ENCODE measurements at places on chromosomes 5 and 9.
A peak's percentile ranks its signal among the peaks of the same experiment; 100 is the strongest.

DNA sequence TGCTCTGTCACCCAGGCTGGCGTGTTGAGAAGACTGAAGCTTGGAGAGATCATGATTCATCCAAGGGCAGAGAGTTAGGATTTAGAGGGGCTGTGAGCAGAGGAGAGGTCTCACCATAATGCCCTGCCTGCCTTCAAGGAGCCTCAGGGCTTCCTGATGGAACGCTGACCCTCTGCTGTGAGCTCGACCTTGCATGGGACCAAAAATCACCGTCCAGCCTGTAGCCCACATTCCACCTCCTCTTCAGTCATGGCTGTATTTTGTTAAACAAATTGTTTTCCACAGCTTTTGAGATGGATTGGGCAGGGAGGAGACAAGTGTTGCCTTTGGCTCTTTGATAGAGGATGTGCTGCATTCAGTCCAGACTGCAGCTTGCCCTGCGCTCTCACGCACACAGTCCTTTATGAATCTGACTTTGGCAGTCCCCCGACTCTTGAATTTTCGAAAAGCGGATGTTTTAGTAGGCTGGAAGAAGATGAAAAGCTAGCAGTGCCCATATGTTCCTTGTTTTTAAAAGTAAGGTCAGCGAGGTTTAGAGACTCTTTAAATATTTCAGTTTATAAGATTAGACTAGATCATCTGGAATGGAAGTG is 79.5 kb downstream of the MVB12B start:
- H3K27ac ChIP-seq: no peak overlapping the region
- DNase-seq: no peak
- peaks cover 12% of the 10 kb centered on the region for H3K4me1 ChIP-seq

GRCh38 chr5:16931334-16932110 is 4.6 kb downstream of the MYO10 start:
- DNase-seq: no peak
- H3K27ac ChIP-seq: no peak overlapping the region
- peaks cover 51% of the 10 kb centered on the region for H3K27me3 ChIP-seq

GRCh38 chr5:9540791-9541190 is 5.1 kb downstream of the SEMA5A start:
- H3K27me3 ChIP-seq: peaks cover 18% of the 10 kb centered on the region
- no peak overlapping the region for H3K4me3 ChIP-seq
- no peak for DNase-seq
- H3K36me3 ChIP-seq: no peaks in the 10 kb centered on the region
- H3K27ac ChIP-seq: no peak overlapping the region

- DNase-seq: no peak
- H3K4me3 ChIP-seq: no peak overlapping the region
- no peak overlapping the region for H3K27ac ChIP-seq
- peaks cover 45% of the 10 kb centered on the region for H3K27me3 ChIP-seq
Measured at GRCh38 chr9:90640361-90640760, 2.3 kb downstream of the DIRAS2 start.

DNA sequence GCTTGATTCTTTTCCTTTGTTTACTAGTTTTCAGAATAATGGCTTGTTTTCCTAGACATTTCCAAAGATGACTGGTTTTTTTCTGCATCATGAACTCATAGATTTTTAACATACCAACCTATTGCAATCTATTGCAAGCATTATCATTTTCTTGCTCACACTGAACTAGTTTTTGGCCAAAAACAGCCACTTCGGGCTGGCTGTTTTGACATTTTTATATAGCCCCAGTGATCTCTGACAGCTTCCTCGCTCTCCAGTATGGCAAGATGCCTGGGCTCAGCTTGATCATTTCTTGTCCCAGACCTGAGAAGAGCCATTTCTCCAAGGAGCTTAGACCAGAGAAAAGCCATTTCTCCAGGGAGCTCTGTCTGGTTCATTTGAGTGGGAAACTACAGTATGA is 94.3 kb upstream of the MAMDC2 start:
- no peaks in the 10 kb centered on the region for H3K36me3 ChIP-seq
- no peak overlapping the region for H3K4me3 ChIP-seq
- peaks cover 21% of the 10 kb centered on the region for H3K27me3 ChIP-seq
- DNase-seq: no peak
- H3K27ac ChIP-seq: no peak overlapping the region
- H3K4me1 ChIP-seq: no peaks in the 10 kb centered on the region

- no peaks in the 10 kb centered on the region for H3K27me3 ChIP-seq
- no peak overlapping the region for H3K4me3 ChIP-seq
- no peaks in the 10 kb centered on the region for H3K4me1 ChIP-seq
- H3K36me3 ChIP-seq: peaks cover 26% of the 10 kb centered on the region
- H3K27ac ChIP-seq: no peak overlapping the region
Measured at GRCh38 chr9:89364666-89365531, 46.6 kb downstream of the SECISBP2 start.

GRCh38 chr9:110971234-110971633 is 67.0 kb downstream of the LPAR1 start:
- H3K4me3 ChIP-seq: no peak overlapping the region
- H3K27me3 ChIP-seq: no peaks in the 10 kb centered on the region
- no peak overlapping the region for H3K27ac ChIP-seq

- H3K27ac ChIP-seq: no peak overlapping the region
- no peaks in the 10 kb centered on the region for H3K36me3 ChIP-seq
- H3K27me3 ChIP-seq: peaks cover 44% of the 10 kb centered on the region
Measured at GRCh38 chr5:179342577-179342976, 2.7 kb downstream of the ADAMTS2 start.

- DNase-seq: no peak
- H3K36me3 ChIP-seq: no peaks in the 10 kb centered on the region
- H3K27me3 ChIP-seq: peaks cover 29% of the 10 kb centered on the region
- H3K27ac ChIP-seq: no peak overlapping the region
- no peak overlapping the region for H3K4me3 ChIP-seq
Measured at GRCh38 chr9:97768746-97769145, 71.6 kb upstream of the XPA start.

DNA sequence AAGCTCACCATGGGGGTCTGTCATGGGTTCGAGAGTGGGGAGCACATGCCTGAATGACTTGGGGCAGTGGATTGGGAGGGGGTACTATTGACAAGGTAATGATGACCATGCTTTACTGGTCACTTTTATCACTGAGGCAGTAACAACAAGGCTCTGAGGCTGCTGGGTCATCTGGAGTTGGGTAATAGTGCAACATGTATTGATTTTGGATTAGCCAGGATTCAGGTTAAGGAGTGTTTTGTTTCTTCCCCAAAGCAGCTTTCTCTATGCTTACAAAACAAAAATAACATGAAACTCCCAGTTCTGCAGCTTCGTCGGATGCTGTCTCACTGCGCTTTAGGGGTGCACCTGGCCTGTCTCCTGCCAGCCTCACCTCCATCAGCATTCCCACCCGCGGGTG is 155.3 kb downstream of the GADD45G start:
- no peaks in the 10 kb centered on the region for H3K27me3 ChIP-seq
- peaks cover 6% of the 10 kb centered on the region for H3K4me1 ChIP-seq
- H3K27ac ChIP-seq: no peak overlapping the region
- DNase-seq: no peak

DNA sequence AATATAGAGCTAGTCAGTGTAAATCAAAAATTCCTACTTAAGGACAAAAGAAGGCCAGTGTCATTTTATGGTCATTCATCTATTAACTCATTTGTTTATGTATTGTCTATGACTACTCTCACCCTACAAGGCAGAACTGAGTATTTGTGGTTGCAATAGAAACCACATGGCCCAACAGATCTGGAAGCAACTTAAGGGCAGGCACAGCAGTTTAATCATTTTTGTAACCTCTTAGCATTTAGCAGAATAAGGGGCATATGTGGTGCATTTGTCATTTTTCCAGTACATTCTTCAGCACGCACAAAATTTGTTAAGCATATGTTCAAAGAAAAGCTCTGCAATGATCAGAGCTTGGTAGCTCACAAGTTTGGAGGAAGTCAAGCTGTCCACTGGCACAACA is 1.1 kb downstream of the FKBP15 start:
- H3K4me3 ChIP-seq: peak overlapping the region; percentile 96
- H3K36me3 ChIP-seq: peaks cover 18% of the 10 kb centered on the region
- H3K4me1 ChIP-seq: peaks cover 52% of the 10 kb centered on the region
- no peaks in the 10 kb centered on the region for H3K27me3 ChIP-seq
- no peak for DNase-seq

GRCh38 chr5:159163027-159163700 is 46.2 kb downstream of the RNF145 start:
- H3K27me3 ChIP-seq: no peaks in the 10 kb centered on the region
- H3K4me1 ChIP-seq: peaks cover 10% of the 10 kb centered on the region
- no peak for DNase-seq
- peak overlapping the region; percentile 4 for H3K27ac ChIP-seq
- H3K36me3 ChIP-seq: peaks cover 73% of the 10 kb centered on the region

DNA sequence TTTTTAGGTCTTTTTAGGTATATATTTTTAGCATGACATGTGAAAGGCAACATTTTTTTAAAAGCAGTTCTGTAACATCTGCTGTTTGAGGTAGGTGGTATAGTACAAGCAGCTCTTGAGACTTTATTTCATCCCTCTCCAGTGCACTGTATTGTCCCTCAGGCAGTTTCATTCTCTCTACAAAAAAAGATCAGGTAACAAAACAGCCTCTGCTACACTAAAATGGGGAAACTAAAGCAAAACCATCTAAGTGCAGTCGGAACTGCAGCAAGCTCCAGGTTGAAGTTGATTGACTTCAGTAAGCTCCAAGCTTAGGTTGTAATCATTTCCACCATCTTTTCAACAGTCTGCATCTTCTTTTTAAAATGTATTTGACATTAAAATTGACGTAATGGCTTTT is 195.6 kb downstream of the DEPDC1B start:
- H3K27me3 ChIP-seq: no peaks in the 10 kb centered on the region
- H3K4me1 ChIP-seq: peaks cover 23% of the 10 kb centered on the region
- DNase-seq: no peak
- H3K4me3 ChIP-seq: no peak overlapping the region
- H3K27ac ChIP-seq: no peak overlapping the region

- no peaks in the 10 kb centered on the region for H3K4me1 ChIP-seq
- H3K27ac ChIP-seq: no peak overlapping the region
- H3K27me3 ChIP-seq: peaks cover 3% of the 10 kb centered on the region
- H3K36me3 ChIP-seq: no peaks in the 10 kb centered on the region
- no peak overlapping the region for H3K4me3 ChIP-seq
Measured at GRCh38 chr9:81537964-81538363, 151.4 kb downstream of the TLE1 start.

GRCh38 chr5:131533836-131534235 is 101.2 kb downstream of the RAPGEF6 start:
- H3K36me3 ChIP-seq: peaks cover 20% of the 10 kb centered on the region
- H3K27me3 ChIP-seq: no peaks in the 10 kb centered on the region
- no peak overlapping the region for H3K4me3 ChIP-seq
- peaks cover 36% of the 10 kb centered on the region for H3K4me1 ChIP-seq

DNA sequence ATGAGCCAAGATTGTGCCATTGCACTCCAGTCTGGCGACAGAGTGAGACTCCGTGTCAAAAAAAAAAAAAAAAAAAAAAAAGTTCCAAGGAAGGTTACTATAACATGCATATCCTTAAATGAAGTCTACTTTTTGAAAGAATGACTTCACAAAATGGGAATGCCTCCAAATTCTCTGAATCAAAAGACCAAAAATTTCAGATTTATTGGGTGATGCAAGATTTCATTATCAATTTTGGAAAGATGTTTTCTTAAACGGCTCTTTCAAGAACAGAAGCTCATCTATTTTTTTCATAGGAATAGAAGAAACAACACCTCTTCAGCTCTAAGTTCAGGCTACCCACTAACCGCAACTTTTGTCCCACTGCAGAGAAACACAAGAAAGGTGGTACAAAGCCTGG is 69.9 kb downstream of the AUH start:
- peaks cover 56% of the 10 kb centered on the region for H3K36me3 ChIP-seq
- no peaks in the 10 kb centered on the region for H3K27me3 ChIP-seq
- no peak for DNase-seq
- H3K27ac ChIP-seq: no peak overlapping the region

DNA sequence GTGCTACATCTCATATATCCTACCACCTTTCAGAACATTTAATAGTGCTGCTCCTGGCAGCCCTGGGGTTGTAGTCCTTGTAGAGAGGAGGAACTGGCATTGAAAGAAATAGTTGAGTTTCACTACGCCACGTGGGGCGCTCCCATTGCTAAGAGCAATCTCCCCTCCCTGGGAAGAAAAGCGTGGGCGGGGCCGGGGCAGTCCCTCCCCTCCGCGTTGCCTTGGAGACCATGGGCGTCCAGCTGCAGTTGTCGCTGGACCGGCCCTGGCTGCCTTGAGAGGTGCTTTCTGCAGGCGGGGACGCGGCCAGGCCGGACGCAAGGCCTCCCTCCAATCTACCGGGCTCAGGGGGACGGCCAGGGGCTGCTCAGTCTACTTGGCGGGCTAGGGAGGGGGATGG is 368 bp upstream of the CCDC180 start:
- no peak overlapping the region for H3K4me3 ChIP-seq
- no peak overlapping the region for H3K27ac ChIP-seq
- peaks cover 11% of the 10 kb centered on the region for H3K27me3 ChIP-seq
- peaks cover 5% of the 10 kb centered on the region for H3K36me3 ChIP-seq
- no peaks in the 10 kb centered on the region for H3K4me1 ChIP-seq

DNA sequence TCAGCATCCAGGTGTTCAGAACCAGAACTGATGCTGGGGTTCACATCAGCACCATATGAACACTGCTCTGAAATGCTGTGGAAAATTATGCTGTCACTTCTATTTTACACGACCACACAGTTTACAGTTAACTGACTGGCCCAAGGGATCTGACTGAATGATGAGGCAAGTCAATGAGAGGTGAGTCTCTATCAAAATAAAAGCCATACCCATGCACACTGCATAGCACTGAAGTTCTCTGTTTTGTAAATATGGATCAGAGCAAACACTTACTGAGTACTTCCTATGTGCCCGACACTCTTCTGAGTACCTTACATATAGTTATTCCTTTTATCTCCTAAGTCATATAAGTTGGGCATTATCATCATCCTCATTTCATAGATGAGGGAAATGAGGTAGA is 122.8 kb downstream of the TARS1 start:
- no peak for DNase-seq
- no peak overlapping the region for H3K27ac ChIP-seq
- no peak overlapping the region for H3K4me3 ChIP-seq
- H3K27me3 ChIP-seq: no peaks in the 10 kb centered on the region
- no peaks in the 10 kb centered on the region for H3K36me3 ChIP-seq
- no peaks in the 10 kb centered on the region for H3K4me1 ChIP-seq

GRCh38 chr5:167205881-167206280 is 1085.6 kb upstream of the WWC1 start:
- H3K27ac ChIP-seq: no peak overlapping the region
- H3K4me3 ChIP-seq: no peak overlapping the region
- no peak for DNase-seq
- no peaks in the 10 kb centered on the region for H3K36me3 ChIP-seq
- H3K4me1 ChIP-seq: no peaks in the 10 kb centered on the region
- H3K27me3 ChIP-seq: no peaks in the 10 kb centered on the region

- no peaks in the 10 kb centered on the region for H3K4me1 ChIP-seq
- H3K27ac ChIP-seq: no peak overlapping the region
- no peak for DNase-seq
- H3K36me3 ChIP-seq: no peaks in the 10 kb centered on the region
Measured at GRCh38 chr5:141856037-141856790, 22.0 kb downstream of the PCDH1 start.

GRCh38 chr9:110087605-110088004 is 120.4 kb downstream of the C9orf152 start:
- peak overlapping the region; percentile 37 for H3K27ac ChIP-seq
- no peak for DNase-seq
- peaks cover 87% of the 10 kb centered on the region for H3K4me1 ChIP-seq
- H3K36me3 ChIP-seq: peaks cover 65% of the 10 kb centered on the region

Data from activated B cell treated with CpG ODN at 0.5 μM for 24 hours (primary cell).